IPS-NIHi11 (cell line): ENCODE measurements at places on chromosomes 1 and 21.

- DNase-seq = peak; percentile 54
These were observed 17.2 kb downstream of the HENMT1 start for GRCh38 chr1:108643492-108644335.

DNA sequence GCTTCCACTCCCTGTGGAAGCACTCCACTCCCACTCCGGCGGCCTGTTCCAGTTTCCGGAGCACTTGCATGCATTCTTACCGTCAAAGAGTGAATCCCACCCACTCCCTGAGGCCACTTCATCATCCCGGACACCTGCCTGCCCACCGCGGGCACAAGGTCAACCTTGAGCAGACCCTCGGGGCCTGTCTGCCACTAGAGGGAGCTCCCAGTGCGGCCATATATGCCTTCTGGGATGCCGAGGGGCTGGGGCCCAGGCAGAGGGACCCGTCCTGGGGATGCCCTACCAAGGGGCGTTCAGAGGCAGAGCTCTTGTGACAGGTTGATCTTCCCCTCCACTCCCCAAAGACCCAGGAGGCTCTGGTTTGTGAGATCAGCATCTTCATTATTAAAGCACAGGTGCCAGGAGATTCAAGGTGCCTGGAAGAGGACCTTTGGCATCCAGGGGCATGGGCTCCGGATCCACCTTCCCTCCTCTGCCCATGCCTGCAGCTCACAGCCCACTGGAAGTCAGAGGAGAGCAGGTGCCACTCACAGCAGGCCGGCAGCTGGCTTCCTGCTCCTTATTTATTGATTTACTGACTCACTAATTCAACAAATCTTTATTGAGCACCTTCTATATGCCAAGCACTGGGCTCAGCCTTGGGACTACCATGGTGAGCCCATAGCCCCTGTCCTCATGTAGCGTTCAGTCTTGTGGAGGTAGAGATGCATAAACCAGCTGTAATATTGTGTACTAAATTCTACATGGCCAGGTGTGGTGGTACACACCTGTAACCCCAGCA is 47.3 kb downstream of the UBIAD1 start:
- DNase-seq = peak; percentile 91

GRCh38 chr21:32426592-32427051 is 14.1 kb downstream of the EVA1C start:
- DNase-seq = no peak

GRCh38 chr1:177732178-177732577 is 237.7 kb downstream of the SEC16B start:
- no peak for DNase-seq

- DNase-seq = no peak
These were observed 250.8 kb downstream of the KCNJ6 start for GRCh38 chr21:37665230-37666024.

DNA sequence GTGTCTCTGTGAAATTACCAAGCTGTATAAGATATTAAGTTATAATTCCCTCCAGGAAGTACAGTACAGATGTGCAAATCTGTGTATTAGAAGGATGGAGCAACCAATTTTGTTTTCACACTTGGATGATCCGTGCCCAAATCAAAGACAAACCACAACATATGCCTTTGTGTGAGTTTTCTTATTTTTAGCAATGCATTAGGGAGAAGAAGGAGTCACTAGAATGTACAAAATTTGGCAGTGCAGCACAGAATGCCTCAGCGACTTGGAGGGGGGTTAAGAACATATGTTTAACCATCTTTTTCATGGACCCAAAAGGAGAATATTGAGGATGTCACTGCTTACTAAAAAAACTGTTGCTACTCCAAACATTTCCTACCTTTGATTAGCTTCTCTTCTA is 45.3 kb downstream of the DAB1 start:
- no peak for DNase-seq

DNA sequence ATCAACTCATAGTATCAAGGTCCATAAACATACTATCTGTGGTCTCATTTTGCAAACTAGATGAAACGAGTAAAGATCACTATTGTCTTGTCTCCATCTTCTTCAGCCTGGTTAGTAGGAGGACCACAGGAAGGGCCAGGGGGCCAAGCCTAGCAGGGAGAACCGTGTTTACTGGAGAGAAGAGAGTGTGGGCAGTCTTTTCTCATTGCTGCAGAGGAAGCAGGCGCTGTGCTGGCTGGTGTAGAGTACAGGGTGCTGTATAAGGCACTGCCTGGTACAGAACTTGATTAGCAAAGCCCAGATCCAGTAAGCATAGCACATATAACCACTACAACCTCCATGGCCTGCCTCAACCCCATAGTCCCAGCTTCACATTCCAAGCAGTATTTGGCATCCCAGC is 10.0 kb upstream of the B4GALT3 start:
- DNase-seq = no peak

DNA sequence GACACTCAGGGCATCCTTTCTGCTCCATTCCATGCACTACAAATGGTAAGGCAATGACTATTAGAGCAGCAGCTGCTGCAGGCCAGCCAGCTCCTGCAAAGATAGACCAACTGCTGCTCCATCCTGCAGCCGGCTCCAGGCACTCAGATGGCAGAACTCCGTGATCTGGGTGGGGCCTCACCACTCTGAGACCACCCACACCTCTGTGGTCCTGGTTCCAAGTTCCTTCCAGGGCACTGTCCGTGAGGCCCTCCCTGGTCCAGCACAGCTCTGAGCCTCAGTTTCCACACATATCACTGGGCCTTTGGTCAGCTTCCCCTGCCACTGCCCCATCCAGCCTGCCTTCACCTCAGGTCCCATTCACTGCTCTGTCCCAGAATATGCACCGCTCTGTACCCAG is 114.7 kb downstream of the DMRTB1 start:
- DNase-seq = no peak

DNA sequence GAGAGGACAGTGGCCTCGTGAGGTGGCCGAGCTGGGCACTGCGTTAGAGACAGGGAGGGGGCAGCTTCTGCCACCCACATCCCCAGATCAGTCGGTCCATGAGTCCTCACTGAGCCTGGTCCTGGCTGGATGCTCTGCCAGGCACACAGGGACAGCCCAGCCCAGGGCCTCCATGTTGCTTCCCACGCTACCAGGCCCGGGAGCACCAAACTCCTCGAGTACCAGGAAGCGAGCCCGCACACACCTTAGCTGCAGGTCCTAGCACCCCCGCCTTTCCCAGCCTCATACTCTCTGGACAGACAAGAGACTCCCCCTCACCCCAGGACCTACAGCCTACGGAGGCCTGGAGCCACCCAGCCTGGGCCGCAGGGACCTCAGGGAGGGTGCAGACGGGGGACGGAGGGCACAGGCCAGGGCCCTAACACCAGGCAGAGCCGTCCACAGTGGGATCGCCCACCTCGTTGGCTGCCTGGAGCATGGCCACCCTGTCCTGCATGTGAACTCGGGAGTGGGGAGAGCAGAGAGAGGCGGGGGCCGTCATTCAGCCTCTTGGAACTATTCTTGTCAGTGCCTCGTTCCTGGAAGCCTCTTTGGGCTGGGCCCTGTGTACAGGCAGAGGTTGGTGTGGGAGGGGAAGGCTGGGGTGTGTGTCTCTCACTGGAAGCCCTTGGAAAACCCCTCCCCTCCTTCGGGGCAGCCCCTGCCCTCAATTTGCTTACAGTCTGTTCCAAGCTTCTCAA is 90.9 kb upstream of the RUNX3 start:
- no peak for DNase-seq

DNA sequence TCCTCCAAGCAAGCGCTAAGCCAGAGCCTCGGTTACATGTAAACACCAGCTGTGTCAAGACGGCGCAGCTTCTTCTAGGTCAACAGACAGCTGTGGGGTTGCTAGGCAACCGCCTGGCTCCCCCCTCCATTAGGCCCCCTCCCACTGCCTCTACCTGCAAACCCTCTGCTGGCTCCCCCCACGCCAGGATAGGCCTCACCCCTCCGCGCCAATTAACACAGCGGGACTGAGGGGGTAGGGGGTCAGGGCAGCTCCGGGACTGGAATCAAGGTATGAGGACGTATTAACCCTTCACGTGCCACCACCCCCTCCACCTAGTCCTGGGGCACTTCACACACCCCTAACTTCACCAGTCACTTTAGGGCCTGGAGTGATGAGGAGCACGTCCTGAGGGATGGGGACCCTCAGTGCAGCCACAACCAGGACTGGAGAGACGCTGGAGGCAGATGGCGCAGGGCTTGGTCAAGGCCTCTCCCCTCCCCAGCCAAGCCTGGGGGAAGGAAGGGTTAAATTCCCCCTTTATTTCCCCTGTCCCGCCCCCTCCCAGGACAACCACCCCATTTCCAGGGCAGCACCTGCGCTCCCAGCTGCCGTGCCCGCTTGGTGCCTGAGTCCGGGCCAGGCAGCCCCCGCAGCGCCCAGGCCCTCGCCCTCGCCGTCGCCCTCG is 37.4 kb upstream of the WASF2 start:
- DNase-seq = peak; percentile 87

DNA sequence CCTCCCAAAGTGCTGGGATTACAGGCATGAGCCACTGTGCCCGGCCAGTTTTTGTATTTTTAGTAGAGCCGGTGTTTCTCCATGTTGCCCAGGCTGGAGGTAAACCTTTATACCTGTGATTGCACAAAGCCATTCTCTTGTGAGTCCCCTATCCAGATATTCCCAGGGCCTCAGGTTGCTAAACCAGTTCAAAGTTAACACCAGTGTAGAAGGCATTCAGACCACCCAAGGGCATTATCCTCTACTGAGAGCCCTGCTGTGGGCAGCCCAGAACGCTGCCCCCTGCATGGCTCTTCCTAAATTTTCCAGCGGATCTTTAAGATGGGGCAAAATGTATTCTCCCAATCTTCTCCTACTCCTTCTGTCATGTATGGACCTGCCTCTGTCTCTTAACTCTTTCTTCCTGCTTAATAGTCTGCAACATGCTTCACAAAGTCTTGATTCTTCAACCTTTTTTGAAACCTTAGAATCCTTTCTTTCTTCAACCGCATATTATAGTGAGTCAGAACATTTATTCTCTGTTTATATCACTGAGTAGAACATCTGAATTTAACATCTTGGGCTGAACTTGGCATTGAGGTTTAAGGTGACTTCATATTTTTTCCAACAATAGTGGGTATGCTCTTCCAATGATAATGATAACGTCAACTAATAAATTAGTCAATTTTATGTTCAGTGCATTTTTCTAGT is 36.0 kb downstream of the UBE4B start:
- DNase-seq = peak; percentile 37

GRCh38 chr21:45921917-45922316 is 59.7 kb upstream of the COL6A1 start:
- DNase-seq = no peak

- DNase-seq = no peak
These were observed 326.5 kb downstream of the PDE4B start for GRCh38 chr1:66119148-66119547.

DNA sequence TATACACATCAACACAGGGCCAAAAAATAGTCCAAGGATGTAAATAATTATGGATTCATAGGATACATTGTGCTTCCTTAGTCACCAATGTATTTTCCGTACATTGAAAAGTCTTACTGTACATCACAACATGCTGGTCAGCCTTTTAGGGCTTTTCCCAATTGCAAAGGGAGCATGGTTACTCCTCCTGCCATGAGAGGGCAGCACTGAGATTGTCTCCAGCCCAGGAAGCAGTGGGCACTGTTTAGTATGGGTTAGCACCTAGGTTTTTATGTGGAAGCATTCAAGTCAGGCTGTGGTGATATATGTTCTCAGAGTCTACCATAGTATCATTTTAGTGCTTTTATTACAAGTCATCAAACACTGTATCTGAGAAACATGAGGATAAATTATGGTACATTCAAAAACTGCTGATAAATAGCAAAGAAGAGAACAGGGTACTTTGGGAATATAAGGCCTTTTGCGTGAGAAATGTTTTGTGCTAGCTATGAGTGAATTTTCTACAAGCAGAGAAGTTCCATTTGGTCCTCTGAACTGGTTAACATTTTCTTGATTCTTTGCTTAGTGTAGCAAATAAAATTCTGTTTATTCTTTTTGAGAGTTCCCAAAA is 34.0 kb downstream of the ST6GALNAC5 start:
- peak; percentile 73 for DNase-seq

DNA sequence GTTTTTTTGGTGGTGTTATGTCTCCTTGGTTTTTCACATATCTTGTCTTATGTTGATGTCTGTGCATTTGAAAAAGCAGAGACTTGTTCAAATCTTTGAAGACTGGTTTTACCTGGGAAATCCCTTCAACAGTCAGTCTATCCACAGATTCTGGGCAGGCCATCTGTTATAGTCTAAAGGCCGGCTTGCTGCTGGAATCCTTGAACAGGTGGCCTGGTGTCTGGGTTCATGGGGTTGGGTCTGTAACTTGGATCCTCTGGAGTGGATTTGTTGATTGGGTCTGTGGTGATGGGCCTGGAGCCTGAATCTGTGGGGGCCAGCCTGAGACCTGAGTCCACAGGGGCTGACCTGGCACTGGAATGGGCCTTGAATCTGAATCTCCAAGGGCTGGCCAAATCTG is 12.2 kb downstream of the LORICRIN start:
- no peak for DNase-seq

DNA sequence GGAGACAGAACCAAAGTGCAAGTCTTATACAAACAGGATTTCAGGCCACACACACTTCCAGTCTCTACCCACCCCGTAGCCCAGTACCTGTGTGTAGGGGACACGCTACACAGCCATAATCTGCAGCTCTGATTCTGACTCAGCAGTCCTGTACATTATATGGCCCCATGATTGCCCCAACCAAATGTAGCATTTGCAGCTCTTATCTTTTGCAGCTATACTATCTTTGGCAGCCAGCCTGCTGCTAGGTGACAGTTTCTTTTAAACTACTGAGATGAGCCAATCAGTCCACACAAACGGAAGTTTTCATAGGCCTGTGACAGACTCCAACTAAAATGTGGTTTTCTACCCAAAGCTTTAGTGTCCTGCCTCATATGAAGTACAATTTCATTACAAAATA is 259.6 kb upstream of the ST6GALNAC5 start:
- no peak for DNase-seq

GRCh38 chr1:189775343-189775742 is 702.3 kb downstream of the BRINP3 start:
- no peak for DNase-seq

DNA sequence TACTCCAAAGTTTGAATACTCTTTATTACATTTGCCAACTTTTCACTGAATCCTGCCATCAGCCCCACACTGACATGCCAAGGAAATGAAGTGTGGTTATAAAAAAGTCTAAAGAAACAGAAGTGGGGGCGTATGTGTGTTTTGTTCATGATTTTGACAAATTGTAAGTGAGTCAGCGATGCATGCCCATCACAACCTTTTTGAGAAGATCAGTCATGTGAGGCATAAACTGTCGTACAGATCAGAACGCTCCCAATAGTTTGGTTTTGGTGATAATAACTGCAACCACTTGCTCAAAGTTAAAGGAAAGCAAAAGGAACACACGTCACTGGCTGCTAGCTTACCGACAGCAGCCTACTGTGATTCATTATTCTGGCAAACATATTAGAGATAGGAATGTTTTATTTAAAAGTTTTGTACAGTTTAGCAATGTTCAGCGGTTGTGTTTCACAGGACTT is 95.6 kb downstream of the RGS2 start:
- DNase-seq = no peak

DNA sequence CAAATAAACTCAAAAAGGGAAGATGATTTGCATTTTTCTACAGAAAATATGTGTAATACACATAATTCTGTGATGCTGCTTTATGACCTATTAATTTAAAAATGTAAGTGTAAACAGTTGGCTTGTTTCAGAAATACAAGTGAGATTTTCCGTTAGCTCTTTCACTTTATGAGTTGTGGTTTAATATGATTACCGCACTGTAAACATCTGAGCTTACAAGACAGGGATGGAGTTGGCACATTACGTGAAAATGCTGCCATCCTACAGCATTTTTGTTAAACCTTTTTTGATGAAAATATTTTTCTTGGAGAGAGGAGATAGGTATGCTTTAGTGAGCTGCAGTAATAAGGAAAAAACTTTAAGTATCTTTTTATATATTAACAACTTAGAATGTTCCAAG is 426.8 kb upstream of the ADAMTS5 start:
- DNase-seq = no peak

GRCh38 chr1:112589766-112590165 is 29.2 kb downstream of the ST7L start:
- DNase-seq = no peak
